Hematopoietic multipotent progenitor cell (in vitro differentiated cells): ENCODE measurements at places on chromosomes 1 and 21.
A peak's percentile ranks its signal among the peaks of the same experiment; 100 is the strongest.

GRCh38 chr1:243260221-243260880 is 4.5 kb downstream of the SDCCAG8 start:
- DNase-seq: no peak

- DNase-seq: peak; percentile 38
Observed at GRCh38 chr1:116825720-116826438, 71.6 kb downstream of the CD2 start.

- peak; percentile 58 for DNase-seq
Observed at GRCh38 chr1:21232044-21232443, 55.3 kb upstream of the EIF4G3 start.

GRCh38 chr1:21814241-21814918 is 2.3 kb downstream of the LDLRAD2 start:
- no peak for DNase-seq

GRCh38 chr21:38493549-38494250 is 4.6 kb downstream of the ERG start:
- no peak for DNase-seq

DNA sequence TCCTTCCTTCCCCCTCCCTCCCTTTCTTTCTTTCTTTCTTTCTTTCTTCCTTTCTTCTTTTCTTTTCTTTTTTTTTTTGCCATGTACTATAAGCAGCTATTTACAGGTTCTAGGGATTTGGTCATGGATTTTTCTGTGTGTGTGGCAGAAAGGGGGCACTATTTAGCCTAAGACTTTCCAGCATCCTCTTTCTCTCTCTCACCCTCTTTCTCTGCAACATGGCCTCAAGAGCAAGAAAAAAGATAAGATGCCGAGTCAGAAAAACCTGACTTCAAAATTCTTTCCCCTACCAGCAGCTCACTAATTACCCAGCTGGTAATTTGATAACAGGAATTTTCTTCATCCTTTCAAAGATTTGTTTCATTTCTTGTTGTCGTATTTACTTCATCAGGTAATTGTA is 458.3 kb upstream of the ADAMTS5 start:
- DNase-seq: no peak

DNA sequence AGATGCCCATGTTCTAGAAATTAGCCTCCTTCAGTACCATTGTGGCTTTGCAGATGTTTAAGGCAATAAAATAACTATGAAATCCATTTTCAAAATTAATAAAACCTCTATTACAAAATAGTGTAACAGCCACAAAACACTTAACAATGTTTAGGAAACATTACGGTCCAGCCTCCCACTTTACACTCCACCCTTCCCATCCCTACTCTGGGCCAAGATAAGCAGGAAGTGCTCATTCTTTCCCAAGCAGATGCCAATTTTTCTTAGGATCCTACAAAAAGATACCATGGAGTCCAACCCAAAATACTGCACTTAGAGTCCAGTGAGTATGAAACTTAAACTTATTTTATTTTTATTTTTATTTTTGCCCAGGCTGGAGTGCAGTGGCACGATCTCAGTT is 150.8 kb downstream of the NR5A2 start:
- DNase-seq: no peak

- DNase-seq: no peak
Observed at GRCh38 chr1:78950826-78951225, 55.7 kb downstream of the ADGRL4 start.

GRCh38 chr21:33278721-33279120 is 12.6 kb downstream of the IL10RB start:
- DNase-seq: no peak

GRCh38 chr1:162153374-162153773 is 83.9 kb downstream of the NOS1AP start:
- DNase-seq: no peak

DNA sequence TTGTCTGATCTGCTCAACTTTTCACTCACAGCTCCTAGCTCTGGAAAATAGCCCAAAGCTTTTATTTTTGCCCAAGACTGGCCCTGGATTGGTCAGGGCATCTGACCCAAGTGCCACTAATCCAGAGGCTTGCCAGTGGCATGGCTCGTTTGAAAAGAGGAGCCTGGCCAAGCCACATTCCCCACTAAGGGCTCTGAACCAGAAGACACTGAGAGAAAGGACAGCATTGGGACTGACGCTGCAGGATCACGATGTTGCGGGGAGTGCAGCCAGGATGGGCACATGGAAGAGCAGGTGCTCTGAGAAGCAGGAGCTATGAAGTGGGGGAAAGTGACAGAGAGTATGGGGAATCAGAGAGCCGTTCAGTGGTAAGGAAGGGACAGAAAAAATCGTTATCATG is 44.9 kb upstream of the TSPAN2 start:
- DNase-seq: no peak

DNA sequence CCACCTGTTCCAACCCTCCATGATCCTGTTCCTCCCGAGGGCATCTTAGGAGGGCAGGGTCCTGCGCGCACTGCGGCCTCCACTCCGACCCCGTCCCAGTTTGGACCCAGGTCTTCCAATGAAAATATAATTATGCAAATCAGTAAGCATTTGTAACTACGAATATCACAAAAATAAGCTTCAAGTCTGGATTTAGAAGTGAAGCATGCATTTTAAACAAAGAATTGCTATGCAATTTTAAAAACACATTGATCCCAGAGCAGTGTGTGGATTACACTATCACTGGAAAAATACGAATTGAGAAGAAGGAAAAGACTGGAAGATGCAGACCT is 673 bp downstream of the PRMT2 start:
- DNase-seq: no peak

- no peak for DNase-seq
Observed at GRCh38 chr1:155392898-155393411, 72.3 kb downstream of the RUSC1 start.

- DNase-seq: no peak
Observed at GRCh38 chr1:23629708-23630290, 61.8 kb upstream of the RPL11 start.

GRCh38 chr1:71828431-71829012 is 453.8 kb downstream of the NEGR1 start:
- no peak for DNase-seq

DNA sequence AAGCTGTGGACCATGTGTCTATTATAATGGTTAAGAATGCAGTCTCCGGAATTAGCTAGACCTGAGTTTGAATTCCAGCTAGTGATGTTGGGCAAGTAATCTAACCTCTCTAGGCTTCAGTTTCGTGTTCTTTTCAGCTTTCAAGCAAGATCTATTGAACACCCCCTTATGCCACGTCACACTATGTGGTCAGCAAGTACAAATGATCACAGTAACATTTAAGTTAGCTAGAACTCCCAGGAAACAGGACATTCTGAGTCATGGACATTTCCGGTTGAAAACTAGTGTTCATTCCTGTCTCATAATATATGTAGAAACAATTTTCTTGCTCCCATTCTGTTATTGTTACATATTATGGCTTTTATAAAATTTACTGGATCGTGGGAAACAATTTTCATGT is 34.0 kb upstream of the NHLH2 start:
- no peak for DNase-seq

DNA sequence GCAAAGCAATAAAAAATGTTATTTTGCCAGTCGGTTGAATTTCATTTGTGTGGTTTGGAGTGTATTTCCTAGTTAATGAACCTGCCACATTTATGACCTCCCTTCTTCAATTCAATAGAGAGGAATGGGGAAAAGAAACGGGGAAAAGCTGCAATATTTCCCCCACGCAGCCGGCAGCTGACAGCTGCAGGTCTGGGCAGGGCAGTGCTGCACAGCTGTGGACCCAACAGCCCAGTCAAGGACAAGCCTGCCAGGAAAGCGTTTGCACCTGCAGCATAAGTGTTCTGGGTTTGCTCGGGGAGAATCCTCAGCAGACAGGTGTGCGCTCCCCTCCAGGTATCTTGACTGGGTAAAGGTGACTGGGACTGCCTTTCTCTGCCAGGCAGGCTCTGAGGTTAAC is 53.4 kb downstream of the FBXO2 start:
- DNase-seq: no peak

DNA sequence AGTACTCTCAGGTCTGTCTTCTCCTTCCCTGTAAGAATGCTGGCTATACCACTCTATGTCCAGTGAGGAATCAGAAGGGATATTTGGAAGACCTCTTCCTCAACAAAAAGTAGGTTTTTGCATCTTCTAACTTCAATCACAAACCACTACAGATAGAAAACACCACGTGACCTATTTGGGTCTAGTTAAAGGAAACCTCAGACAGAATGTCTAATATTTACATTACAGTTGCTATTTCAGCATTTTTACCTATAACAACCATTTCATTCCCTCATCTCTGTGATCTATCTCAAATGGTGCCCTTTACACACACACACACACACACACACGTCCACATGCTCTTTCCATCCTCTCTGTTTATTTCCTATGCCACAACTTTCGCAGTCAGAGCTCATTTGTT is 7.9 kb upstream of the ADORA3 start:
- no peak for DNase-seq

DNA sequence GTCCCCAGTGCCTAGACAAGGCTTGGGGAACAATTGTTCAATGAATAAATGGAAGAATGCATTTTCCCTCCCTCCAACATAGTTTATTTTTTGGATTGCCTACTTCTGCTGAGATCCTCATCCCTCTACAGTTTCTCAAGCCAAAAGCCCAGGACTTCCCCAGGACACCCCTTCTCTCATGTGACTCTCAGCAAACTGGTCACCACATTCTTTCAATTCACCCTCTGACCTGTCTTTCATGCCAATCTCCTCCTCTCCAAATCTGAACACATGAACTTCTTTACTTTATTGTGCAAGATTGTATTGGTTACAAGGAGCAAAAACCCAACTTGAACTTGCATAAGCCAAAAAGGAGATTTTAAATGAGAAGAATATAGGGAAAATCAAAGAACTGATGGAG is 103.2 kb upstream of the JUN start:
- no peak for DNase-seq

GRCh38 chr1:157310401-157310800 is 172.2 kb upstream of the ETV3 start:
- DNase-seq: no peak

GRCh38 chr1:178973652-178974101 is 52.0 kb upstream of the FAM20B start:
- peak; percentile 21 for DNase-seq

- no peak for DNase-seq
Observed at GRCh38 chr1:192766876-192767275, 42.0 kb upstream of the RGS2 start.

GRCh38 chr1:9840176-9840575 is 16.4 kb upstream of the CLSTN1 start:
- DNase-seq: no peak

- DNase-seq: no peak
Observed at GRCh38 chr1:213333121-213333520, 282.1 kb downstream of the RPS6KC1 start.
